ENCODE measurements at places on chromosomes 16 and 17. TPM values are rescaled to one million over a fixed set of nuclear protein-coding genes. Genes with fewer than 3 reads are reported as not detected.

The GRAP gene
- total RNA-seq = 24.7 TPM

The PRSS8 gene
- 0.18 TPM for total RNA-seq

The CXCL16 gene
- 0.80 TPM for total RNA-seq

The ZNF205 gene
- 0.23 TPM for total RNA-seq

The EVI2A gene
- total RNA-seq = 34.1 TPM

The PERCC1 gene
- total RNA-seq = not detected

The GRAPL gene
- total RNA-seq = 19.8 TPM

The SHCBP1 gene
- 57.9 TPM for total RNA-seq

The LDHD gene
- total RNA-seq = 0.34 TPM

The TMC7 gene
- 0.05 TPM for total RNA-seq

The LRRC37A3 gene
- 13.2 TPM for total RNA-seq

The CIITA gene
- 34.4 TPM for total RNA-seq

The MFSD6L gene
- 0.95 TPM for total RNA-seq

The RNF43 gene
- 3.7 TPM for total RNA-seq

The P2RX1 gene
- total RNA-seq = 2.0 TPM

The KRT16 gene
- not detected for total RNA-seq

The CCL16 gene
- not detected for total RNA-seq

The FDXR gene
- total RNA-seq = 33.0 TPM

The GPR139 gene
- not detected for total RNA-seq

The CIBAR2 gene
- not detected for total RNA-seq

The GSDMA gene
- 0.59 TPM for total RNA-seq

The TMEM204 gene
- 40.3 TPM for total RNA-seq

The TEX19 gene
- total RNA-seq = 0.14 TPM

The ASB16 gene
- 0.75 TPM for total RNA-seq

The ITGAD gene
- 0.27 TPM for total RNA-seq

The PTGES3L gene
- 0.52 TPM for total RNA-seq

The RCVRN gene
- total RNA-seq = not detected

The TP53TG3 gene
- not detected for total RNA-seq
